Breast epithelium (tissue), 4 donors: ENCODE measurements at places on chromosomes 6 and 20. TPM values are rescaled to one million over a fixed set of nuclear protein-coding genes. Genes with fewer than 3 reads are reported as not detected.

DNA sequence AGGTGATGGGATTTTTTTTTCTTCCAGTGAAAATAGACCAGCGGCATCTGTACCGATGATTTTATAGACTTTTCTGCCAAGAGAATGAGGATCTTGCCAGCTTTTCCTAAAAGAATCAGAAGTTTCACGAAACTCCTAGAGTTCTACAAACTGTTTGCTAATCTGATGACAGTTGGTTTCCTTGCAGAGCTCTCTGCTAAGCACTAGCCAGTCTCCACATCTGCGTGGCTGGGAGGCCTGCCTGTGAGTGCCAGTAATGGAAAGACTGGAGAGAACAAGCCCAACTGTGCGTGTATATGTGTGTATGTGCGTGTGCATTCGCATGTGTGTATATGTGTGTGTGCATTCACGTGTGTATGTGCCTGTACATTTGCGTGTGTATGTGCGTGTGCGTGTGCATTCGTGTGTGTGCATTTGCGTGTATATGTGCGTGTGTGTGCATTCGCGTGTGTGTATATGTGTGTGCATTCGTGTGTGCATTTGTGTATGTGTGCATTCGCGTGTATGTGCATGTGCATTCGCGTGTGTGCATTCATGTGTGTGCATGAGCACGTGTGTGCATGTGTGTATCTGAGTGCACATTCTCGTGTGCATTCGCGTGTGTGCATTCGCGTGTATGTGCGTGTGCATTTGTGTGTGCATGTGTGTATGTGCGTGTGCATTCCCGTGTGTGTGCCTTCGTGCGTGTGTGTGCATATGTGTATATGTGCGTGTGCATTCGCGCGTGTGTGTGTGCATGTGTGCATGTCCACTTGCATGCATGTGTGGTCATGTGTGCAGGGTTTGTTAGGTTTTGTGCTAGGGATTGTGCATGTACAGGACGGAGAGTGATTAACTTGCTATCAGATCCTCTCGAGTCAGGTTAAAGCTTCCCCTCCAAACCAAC lies 379.4 kb downstream of the TAF4 start:
- H3K27me3 ChIP-seq, result peaks cover 48% of the 10 kb centered on the region
- no peak overlapping the region for H3K4me3 ChIP-seq
- no peaks in the 10 kb centered on the region for H3K36me3 ChIP-seq
- no peaks in the 10 kb centered on the region for H3K4me1 ChIP-seq
- H3K27ac ChIP-seq, result no peak overlapping the region

DNA sequence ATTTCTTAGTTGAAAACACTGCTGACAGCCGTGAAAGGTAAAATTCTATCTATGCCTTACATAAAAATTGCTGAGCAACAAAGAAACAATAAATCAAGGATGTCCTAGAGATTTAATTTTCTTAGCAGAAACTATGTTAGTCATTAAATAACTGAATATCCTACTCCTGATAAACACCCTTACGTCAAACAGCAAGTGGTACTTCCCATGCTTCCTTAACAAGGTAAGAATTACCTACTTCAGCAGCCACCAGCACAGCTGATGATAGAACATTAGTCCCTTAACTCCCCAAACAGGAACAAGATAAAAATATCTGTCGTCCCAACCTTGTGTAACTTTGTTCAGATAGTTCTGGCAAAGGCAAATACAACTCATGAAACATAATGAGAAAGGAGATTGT lies 8.7 kb downstream of the SERPINB6 start:
- no peaks in the 10 kb centered on the region for H3K36me3 ChIP-seq
- no peak overlapping the region for H3K4me3 ChIP-seq
- H3K27ac ChIP-seq, result no peak overlapping the region
- no peaks in the 10 kb centered on the region for H3K27me3 ChIP-seq
- DNase-seq, result no peak
- peaks cover 10% of the 10 kb centered on the region for H3K4me1 ChIP-seq

Gene MAPK13
- 2.6 TPM for total RNA-seq

Gene BTN1A1
- not detected for total RNA-seq

Gene C6orf15
- 0.59 TPM for total RNA-seq

Gene LY6G6D
- total RNA-seq, result not detected
